Bone marrow (tissue), 2 donors: ENCODE measurements at places on chromosomes 7 and 10.

GRCh38 chr7:111388912-111389311 is 173.4 kb downstream of the IMMP2L start:
- no peak for DNase-seq

DNA sequence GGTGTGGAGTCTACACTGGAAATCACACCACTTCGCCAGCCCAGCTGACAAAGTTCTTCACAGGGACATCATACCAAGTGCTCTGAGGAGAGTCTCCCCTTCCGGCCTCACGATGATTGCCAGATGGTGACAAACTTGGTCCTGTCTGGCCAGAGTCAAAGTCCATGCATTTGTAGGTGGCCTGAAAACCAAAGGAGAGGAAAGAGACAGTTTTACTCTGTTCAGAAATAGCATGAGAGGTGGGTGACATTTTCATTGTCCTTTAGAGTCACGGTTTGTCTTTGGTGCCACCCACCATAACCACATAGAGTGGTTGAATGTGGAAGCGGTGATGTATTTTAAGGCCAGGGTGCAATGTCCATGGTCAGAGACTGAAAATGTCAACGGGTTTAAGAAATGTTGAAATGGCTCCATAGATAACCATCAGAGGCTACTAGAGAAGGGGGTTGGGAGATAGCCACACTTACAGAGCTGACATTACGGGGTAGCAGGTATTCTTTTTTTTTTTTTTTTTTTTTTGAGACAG is 33.0 kb downstream of the BTBD16 start:
- no peak for DNase-seq

GRCh38 chr10:18350340-18350739 is 210.1 kb downstream of the CACNB2 start:
- DNase-seq: no peak

DNA sequence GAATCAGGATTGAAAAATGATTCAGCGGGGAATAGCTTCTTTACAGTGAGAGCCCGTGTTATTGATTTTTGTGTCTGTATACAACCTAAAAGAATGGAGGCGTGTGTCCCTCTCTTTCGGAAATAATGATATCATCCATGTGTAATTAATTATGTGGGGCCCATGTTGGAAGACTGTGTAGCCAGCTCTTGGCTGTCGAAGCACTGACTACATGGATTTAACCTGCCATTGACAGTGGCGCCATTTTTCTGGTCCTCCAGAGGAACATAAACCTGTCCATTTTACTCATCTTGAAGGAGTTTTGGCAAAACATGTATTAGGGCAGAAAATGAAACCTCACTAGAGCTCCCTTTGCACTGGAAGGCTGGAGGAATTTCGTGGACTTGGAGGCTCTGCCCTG is 119.6 kb downstream of the ITIH5 start:
- DNase-seq: no peak

DNA sequence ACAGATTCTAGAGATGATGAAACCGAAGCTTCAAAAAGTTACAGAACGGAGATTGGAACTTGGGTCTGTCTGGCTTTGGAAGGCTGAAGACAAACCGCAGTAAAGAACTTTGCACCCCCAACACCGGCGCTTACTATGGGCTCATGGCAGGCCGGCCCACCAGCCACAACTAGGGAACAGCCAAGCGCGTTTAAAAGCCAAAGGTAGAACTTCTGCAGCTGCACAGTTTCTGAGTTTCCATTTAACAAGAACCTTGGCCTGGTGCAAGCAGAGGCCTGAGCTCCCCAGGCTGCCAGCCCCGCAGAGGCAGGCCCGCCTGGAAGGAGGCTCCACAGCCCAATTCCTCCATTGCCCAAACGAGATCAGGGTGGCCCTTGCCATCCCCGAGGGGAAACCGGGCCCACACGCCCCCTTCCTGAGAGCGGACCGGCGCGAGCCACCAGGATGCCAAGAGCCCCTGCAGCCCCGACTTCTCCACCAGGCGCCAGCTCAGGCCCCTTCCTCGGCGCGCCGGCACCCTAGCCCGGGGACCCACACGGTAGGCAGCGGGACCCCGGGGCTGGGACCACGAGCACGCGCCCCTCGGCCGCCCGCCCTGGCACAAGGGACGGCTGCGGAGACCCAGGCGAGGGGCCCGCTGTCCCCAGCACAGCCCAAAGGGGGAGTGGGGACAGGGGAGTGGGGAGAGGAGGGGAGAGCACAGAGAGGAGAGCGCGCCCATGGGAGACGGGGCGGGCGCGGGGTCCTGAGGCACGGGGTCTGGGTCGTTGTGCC is 566 bp downstream of the MAD1L1 start:
- DNase-seq: peak; percentile 39

GRCh38 chr7:111414374-111414773 is 147.9 kb downstream of the IMMP2L start:
- no peak for DNase-seq
